ENCODE measurements at places on chromosomes 1 and 21. TPM values are rescaled to one million over a fixed set of nuclear protein-coding genes. Genes with fewer than 3 reads are reported as not detected.
A peak's percentile ranks its signal among the peaks of the same experiment; 100 is the strongest.

PLEKHM2 gene
- total RNA-seq = 40.6 TPM

SAMD11 gene
- total RNA-seq = 13.9 TPM

SLAMF9 gene
- total RNA-seq = not detected

PYHIN1 gene
- total RNA-seq = 2.1 TPM

NGF gene
- total RNA-seq = 3.6 TPM

HOOK1 gene
- total RNA-seq = 15.9 TPM

KDF1 gene
- total RNA-seq = 15.7 TPM

PLA2G2C gene
- total RNA-seq = not detected

DNA sequence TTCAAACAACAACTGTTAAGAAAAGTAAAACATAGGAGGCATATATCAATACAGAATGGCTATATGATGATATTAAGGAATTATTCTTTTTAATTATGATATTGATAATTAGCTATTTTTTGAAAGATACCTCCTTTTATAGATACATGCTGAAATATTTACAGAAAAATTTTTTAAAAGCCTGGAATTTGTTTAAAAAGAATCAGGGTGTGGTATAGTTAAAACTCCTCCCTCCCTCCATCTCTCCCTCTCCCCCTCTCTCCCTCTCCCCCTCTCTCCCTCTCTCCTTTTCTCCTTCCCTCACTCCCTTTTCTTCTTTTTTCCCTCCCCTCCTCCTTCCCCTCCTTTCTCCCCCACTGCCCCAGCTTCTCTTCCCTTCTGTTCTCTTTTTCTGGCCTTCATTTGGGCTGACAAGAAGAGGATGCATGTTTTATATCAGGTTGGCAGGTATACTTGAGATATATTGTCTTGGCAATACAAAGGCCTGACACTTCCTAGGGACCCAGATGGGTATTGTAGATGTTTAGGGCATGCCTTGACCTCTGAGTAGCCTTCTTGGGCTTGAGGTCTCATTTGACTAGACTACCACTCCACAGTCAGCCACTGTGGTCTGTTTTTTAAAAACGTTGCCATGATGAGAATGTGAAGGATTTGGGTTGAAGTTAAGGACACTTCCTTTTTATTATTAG is 124.5 kb downstream of the FGGY start:
- no peak for DNase-seq

GRCh38 chr1:220291580-220291979 is 19.3 kb upstream of the RAB3GAP2 start:
- DNase-seq = no peak

GRCh38 chr21:41090981-41091380 is 77.0 kb upstream of the BACE2 start:
- DNase-seq = no peak

- DNase-seq = no peak
Observed at GRCh38 chr1:115343200-115343737, 5.2 kb upstream of the NGF start.

- DNase-seq = no peak
Observed at GRCh38 chr1:58715108-58715507, 15.2 kb upstream of the MYSM1 start.

DNA sequence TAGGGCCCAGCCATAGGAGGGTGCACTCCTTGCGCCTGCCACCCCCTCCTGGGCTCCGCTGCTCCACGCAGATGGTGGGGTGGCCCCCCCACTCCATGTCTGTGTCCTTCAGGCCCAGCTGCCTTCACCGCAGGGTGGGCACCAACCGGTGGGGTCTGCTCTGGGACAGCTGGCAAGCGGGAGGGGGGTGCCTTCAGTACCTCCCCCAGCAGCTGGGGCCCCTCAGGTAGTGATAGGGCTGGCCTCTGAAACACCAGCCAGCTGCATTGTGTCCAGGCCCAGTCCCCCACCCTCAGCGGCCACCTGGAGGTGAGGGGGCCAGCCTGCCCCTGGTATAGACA is 360 bp downstream of the GJC2 start:
- peak; percentile 45 for DNase-seq

GRCh38 chr1:233600488-233600887 is 13.4 kb upstream of the KCNK1 start:
- DNase-seq = no peak

GRCh38 chr1:203475012-203475981 is at the start of gene PRELP:
PRELP (plus strand) TSS chr1:203475806; CDS start chr1:203483185, 7,379 bp downstream.
- DNase-seq = peak; percentile 80

DNA sequence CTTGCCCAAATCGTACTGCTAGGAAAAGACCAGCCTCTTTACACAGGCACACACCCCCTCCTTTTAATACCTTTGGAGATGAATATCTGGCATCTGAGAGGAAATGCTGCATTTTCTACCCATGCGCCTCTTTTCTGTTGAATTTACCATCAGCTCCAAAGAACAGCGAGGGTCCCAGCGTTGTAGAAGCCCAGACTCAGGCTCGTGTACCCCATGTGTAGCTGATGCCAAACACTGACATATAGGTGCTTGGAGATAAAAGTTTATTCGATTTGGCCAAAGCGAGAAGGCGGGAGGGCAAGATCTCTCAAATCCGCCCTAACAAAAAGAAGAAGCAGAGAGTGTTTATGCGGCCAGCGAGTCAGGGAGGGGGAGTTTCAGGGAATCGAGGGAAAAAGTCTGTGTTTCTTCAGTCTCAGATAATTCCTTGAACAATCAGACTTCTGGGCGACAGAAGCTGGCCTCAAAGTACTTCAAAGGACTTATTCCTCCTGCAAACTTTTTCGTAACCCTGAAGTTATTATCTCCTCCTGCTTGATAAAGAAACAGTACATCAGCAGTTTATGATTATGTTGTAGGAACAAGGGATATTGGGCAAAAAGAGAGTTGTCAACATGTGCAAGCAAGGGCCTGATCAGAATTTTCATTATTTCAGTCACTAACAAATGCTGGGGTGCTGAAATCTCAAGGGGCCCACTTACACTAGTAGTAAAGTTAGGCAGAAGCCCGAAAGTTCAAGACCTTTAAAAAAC is 642 bp upstream of the CREG1 start:
- no peak for DNase-seq

GRCh38 chr1:200867018-200867811 is 5.6 kb upstream of the GPR25 start:
- no peak for DNase-seq

- DNase-seq = no peak
Observed at GRCh38 chr1:22658385-22659163, 5.5 kb downstream of the C1QB start.

DNA sequence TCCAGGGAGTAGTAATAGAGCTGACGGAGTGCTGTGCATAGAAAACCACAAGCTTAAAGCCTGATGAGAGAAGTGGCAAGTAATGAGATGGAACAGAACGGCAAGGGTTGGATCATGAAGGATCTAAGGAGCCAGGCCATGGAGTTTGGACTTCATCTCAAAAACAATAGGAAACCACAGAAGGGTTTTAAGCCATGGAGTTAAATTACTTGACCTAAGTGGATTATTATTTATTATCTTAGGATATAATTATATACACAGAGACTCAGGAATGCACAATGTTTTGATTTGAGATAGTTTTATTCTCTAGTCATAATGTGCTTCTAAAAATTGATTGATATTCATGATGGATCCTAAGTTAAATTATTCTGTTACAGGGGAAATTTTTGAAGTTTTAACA is 242.4 kb downstream of the PLPP3 start:
- DNase-seq = no peak
